Jurkat, Clone E6-1 (cell line): ENCODE measurements at places on chromosomes 2 and 18.
A peak's percentile ranks its signal among the peaks of the same experiment; 100 is the strongest.

GRCh38 chr2:46170611-46171350 is 126.4 kb upstream of the EPAS1 start:
- no peak for DNase-seq

- no peak for DNase-seq
Measured at GRCh38 chr2:15198051-15198450, 363.1 kb downstream of the NBAS start.

DNA sequence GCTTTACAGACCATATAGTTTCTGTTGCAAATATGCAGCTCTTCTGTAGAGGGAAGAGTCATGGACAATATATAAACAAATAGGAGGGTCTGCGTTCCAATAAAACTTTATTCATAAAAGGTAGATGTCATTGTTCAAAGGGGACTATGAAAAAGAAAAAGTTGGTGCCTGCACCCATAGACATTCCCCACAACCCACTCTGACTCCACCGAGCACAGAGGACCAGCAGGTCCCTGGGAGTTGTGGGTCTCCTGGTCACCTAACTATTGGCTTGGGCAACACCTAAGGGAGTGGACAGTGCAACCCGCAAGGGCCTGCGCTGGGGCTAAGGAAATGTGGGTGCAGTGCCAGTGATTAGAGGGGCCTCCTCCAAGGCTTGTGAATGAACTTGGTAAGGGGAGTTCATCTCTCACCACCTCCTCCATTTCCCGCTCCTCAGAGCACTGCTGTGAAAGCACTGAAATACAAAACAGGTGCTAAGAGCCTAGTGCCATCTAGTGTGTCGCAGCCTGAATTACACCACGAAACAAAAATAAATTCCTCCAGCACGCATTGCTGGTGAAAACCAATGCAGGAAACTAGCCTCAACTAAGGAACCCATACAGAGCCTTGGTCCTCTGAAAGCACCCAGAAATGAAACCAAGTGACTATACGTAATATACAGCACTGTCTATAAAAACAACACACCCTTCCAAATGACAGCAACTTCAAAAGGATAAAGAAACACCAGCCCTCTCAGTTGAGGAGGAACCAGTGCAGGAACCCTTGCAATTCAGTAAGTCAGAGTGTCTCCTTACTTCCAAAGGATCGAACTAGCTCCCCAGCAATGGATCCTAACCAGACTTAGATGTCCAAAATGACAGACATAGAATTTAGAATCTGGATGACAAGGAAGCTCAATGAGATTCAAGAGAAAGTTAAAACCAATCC is 166.6 kb downstream of the RNF144A start:
- peak; percentile 82 for DNase-seq

DNA sequence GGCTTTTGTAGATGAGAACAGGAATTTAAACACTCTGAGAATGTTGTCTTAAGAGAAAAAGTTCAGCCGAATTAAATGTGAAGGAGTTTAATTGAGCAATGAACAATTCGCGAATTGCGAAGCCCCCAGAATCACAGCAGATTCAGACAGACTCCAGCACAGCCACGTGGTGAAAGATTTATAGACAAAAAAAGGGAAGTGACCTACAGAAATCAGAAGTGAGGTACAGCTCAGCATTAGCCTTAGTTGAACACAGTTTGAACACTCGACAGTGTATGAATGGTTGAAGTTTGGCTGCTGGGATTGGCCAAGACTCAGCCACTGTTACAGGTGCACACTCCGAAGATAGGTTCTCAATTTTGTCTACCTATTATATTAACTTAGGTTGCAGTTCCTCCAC is 264.0 kb upstream of the CHST9 start:
- DNase-seq: no peak

GRCh38 chr2:121049131-121049530 is 235.9 kb downstream of the TFCP2L1 start:
- DNase-seq: no peak

GRCh38 chr2:60526623-60527022 is 26.8 kb downstream of the BCL11A start:
- no peak for DNase-seq

- DNase-seq: no peak
Measured at GRCh38 chr2:175048275-175048674, 43.1 kb upstream of the CHN1 start.

DNA sequence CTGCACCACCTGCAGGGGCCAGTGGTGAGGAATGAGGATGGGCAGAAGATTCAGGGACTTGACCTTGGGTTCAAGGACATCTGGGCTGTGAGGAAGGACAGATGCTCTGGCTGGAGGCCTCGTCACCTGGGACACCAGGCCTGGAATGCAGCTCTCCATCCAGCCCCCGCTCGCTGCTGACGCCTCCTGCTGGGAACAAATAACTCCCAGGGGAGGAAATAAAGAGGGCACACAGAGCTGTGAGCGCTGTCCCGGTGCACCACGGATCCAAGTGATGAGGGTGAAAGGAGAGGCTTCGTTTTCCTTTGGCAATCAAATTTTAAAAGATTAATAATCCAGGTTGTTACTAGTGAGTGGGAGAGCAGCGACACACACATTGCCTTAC is 368.0 kb upstream of the MYT1L start:
- no peak for DNase-seq
